ENCODE measurements at places on chromosomes 3 and 15.

DNA sequence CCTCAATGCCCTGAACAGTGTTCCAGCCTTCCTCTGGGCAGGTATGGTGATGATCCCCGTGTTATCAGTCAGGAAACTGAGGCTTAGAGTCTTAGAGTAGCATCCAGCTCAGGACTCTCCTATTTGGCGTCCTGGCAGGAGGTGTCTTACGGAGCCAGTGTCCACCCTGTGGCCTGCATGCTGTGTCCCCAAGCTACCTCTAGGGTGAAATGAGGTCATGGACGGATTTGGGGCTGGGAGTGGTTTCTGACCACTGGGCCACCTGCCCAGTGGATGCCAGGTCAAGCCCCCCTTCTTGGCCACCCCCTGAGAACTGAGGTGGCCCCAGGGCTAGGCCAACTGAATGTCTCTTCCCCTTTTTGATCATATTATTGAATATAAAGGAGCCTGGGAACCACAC is 27.2 kb upstream of the SLC6A6 start:
- DNase-seq: no peak

DNA sequence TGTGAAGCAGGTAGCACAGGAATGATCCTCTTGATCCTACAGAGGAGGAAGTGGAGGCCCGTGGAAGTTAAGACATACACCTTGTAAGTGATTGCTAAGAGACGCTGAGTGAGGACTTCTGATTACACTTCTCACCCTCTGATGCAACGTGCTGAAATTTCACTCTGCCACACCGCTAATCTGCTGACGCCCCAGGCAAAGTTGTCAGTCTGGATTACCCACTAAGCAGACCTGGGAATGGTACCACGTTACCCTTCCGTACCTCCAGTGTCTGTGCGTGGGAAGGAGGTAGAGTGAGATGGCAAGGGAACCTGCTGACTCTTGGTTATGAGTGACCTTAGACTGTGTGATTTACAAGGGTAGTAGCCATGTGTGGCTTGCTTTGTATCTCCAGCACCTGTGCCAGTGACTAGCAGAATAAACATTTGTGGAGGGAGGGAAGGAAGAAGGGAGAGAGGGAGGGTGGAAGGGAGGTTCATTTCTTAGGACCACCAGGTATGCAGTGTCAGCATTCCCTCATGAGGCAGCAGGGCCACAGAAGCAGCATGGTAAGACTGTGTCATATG is 115.0 kb downstream of the ALDH1A2 start:
- no peak for DNase-seq

DNA sequence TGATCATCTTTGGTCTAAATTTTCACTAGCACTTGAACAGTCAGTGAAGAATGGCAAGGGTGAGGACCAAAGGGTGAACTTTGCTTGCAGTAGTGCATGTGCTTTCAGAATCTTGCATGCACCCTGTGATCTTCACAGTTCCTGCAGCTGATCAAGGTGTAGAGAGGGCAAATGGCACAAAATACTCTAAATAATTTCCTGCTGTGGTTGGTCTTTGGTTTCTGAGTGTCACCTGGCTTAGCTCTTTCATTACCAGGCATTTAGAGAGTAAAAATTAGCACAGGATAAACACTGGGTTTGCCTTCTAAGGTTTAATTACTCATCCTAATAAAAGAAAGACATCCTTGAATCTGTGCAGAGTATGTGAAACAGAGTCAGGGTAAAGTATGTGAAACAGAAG is 11.4 kb downstream of the TIPARP start:
- DNase-seq: no peak

DNA sequence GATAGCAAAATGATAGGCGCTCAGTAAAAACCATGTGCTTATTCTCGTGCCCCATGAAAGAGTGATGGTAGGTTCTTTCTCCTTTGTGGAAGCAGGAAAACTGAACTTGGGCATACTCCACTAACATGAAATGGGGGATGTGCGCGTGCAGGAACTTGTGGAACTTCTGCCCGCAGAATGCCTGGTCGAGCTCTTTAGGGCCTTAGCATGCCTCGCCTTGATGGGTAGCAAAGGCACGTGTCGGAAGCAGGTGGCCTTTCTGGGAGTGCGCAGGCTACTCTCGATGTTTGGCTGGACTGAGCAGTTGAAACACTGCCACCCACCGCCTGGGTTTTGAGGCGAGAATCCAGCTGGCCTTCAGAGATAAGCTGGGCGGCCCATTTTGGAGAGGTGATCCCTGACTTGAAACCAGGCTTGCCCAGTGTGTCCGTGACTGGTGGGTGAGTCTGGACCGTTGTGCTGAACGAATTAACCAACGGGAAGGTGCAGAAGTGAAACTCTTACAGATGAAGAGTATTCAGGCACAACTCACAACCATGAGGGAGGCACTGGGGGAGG is 842 bp downstream of the PCCB start:
- DNase-seq: peak; percentile 94

GRCh38 chr3:2727610-2728318 is 382.4 kb downstream of the IL5RA start:
- no peak for DNase-seq

- DNase-seq: no peak
These were observed 126.2 kb downstream of the GALK2 start for GRCh38 chr15:49296258-49296657.

GRCh38 chr3:37028329-37028728 is 35.0 kb downstream of the MLH1 start:
- DNase-seq: peak; percentile 84

DNA sequence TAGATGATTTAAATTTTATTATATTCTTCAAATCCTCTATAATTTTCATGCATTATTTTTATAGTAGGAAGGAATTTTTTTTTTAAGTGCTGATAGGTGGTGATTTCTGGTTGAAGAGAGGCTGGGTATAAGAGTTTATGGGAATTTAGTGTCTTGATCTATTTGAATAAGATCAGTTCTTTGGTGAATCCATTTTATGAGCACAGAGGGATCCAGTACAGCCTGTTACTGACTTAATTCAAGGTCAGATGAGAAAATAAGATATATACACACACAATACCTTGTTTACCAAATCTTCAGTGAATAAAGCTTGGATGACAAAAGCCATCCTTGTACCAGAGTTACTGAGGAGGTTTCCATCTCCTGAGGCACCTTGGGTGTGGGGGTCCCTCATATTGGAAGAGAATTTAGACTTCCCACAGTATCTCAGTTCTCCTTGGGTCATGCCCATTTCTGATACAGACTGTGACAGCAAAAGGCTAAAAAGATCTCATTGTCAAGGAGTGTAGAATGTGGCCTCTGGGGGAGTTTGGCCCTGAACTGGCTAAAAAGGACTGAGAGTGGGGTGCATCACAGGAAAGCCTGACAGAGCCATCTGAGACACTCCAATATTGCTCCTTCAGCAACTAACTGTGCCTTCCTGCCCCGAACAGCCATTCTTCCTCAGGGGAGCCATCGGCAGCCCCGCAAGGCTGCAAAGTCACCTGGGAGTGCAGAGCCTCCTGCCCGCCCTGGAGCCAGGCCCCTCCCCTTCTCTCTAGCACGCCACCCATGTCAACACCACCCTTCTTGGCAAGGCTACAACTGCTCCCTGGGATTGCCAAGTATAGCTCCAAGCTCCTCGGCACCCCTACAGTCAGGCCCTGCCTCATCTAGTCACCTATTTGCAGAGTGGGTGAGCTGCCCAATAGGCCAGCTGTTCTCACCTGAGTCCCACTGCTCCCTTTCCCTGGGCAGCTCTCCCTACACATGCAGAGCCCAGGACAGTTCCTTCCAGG is 43.1 kb upstream of the HACD2 start:
- peak; percentile 11 for DNase-seq

- no peak for DNase-seq
These were observed 183.6 kb upstream of the TLE3 start for GRCh38 chr15:70281261-70281810.

All from hematopoietic multipotent progenitor cell treated with erythropoietin and hydrocortisone succinate and interleukin-3 and kit ligand, for 15 days (in vitro differentiated cells).